Fibroblast of lung (primary cell): ENCODE measurements at places on chromosomes 3 and 15. TPM values are rescaled to one million over a fixed set of nuclear protein-coding genes. Genes with fewer than 3 reads are reported as not detected.

KY gene
- polyA plus RNA-seq = 0.12 and 0.35 TPM in 2 replicates

THBS1 gene
- 533 and 1,512 TPM in 2 replicates for polyA plus RNA-seq

TMCO5A gene
- polyA plus RNA-seq = not detected in 2 replicates

RHOV gene
- not detected in 2 replicates for polyA plus RNA-seq

LIPC gene
- polyA plus RNA-seq = 0.51 and 0.82 TPM in 2 replicates

LRTM1 gene
- 0.43 TPM in 1 of 2 replicates, not detected in the other for polyA plus RNA-seq

PRICKLE2 gene
- 7.2 and 14.1 TPM in 2 replicates for polyA plus RNA-seq

CD80 gene
- polyA plus RNA-seq = 0.06 TPM in 1 of 2 replicates, not detected in the other

MUSTN1 gene
- 3.2 TPM in 1 of 2 replicates, not detected in the other for polyA plus RNA-seq

MOBP gene
- polyA plus RNA-seq = not detected in 2 replicates

XCR1 gene
- polyA plus RNA-seq = 0.01 and 0.02 TPM in 2 replicates

C3orf52 gene
- 1.5 and 3.7 TPM in 2 replicates for polyA plus RNA-seq

STRIT1 gene
- polyA plus RNA-seq = not detected in 2 replicates

CSTA gene
- 0.61 and 1.1 TPM in 2 replicates for polyA plus RNA-seq

RASGRP1 gene
- polyA plus RNA-seq = 0.10 and 1.6 TPM in 2 replicates

IGSF11 gene
- not detected in 2 replicates for polyA plus RNA-seq

SHISA5 gene
- 139 and 172 TPM in 2 replicates for polyA plus RNA-seq

ARPP21 gene
- not detected in 2 replicates for polyA plus RNA-seq

HCLS1 gene
- 0.40 and 7.7 TPM in 2 replicates for polyA plus RNA-seq

GOLGA8Q gene
- 0.06 and 0.22 TPM in 2 replicates for polyA plus RNA-seq

ST3GAL6 gene
- polyA plus RNA-seq = 1.7 TPM in 2 replicates

NEO1 gene
- polyA plus RNA-seq = 6.2 and 13.5 TPM in 2 replicates

RPL35A gene
- polyA plus RNA-seq = 902 and 937 TPM in 2 replicates

ADAMTS7 gene
- polyA plus RNA-seq = 1.8 and 7.9 TPM in 2 replicates

FHIT gene
- polyA plus RNA-seq = 0.40 and 0.79 TPM in 2 replicates
